ENCODE measurements at places on chromosomes 2 and 18.

GRCh38 chr2:64223055-64223454 is 78.8 kb upstream of the PELI1 start:
- DNase-seq, result no peak

- peak; percentile 12 for DNase-seq
These were observed 188.0 kb downstream of the CDH7 start for GRCh38 chr18:65938592-65939372.

DNA sequence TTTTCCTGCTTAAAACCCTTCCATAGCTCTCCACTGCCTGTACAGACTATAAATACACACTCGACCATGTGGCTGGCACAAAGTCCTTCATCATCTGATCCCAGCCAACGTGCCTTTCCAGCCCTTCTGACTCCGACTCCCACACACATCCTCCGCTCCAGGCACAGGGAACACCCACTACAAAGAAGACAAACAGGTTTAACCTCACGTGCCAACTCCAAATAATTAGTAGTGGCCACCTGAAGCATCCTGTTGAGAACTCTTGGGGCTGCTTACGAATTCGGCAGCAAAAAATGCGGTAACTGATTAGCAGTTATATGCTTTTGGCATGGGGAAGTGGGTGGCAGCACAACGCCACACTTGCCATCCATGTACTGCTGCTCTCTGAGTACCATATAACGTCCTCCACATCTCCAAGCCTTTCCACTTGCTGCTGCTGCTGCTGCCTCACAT is 12.1 kb downstream of the SPIRE1 start:
- DNase-seq, result no peak

DNA sequence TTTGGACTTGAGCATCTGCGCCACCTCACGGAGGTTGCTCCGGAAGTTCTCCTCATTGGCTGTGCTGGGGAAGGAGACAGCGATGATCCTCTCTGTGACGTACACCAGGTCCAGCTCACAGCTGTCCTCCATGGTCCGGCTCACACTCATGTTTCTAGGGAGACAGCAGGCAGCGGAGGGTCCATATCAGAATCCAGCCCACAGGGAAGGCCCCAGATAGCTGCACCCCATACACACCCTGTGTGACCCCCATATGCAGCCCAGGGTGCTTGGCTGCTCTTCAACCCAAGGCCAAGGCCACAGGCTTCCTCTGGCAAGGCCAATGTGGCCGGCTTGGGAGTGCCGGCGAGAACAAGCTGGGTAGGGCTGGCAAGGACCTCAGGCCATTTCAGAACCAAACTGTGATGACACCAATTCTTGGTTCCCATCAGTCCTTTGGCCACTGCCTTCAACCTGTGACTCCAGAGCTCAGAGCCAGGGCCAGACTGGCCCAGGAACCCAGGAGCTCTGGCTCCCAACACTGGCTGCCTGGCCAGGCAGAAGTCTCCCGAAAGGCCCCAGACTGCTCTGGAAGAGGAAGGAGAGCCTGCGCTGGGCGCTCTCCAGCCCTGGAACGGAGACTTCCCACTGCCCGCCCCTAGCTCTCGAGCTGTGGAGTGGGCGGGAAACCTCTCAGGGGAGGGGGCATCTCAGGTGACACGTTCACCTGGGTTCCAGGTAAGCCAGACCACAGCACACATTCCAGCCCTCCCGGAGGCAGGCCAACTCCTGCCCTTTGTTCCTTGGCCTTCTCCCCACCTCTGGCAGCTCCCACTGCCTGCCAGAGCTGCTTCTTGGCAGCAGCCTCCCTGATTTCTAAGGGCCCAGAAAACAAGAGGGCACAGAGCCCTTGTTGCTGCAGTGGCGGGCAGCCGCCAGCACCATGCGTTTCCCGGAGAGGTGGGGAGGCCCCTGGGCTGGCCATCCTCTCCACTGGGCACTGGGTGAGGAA is 104.7 kb downstream of the TNS1 start:
- DNase-seq, result no peak

DNA sequence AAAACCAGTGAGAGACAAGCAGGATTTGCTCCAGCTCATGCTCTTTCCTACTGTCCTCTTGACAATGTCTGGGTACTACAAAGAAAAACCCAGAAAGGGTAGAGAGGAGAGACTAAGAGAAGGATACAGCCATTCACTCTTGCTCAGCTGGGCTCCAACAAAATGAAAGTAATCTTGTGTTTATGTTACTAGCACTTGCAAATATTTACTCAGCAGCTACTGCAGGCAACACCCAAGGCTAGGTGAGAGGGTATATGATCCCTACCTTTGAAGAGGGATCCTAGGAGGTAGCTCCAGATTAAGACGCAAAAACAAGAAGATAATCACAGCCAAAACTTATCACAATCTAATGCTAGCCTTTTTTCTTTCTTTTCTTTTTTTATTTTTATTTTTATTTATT is 329.6 kb upstream of the ACVR2A start:
- DNase-seq, result no peak

DNA sequence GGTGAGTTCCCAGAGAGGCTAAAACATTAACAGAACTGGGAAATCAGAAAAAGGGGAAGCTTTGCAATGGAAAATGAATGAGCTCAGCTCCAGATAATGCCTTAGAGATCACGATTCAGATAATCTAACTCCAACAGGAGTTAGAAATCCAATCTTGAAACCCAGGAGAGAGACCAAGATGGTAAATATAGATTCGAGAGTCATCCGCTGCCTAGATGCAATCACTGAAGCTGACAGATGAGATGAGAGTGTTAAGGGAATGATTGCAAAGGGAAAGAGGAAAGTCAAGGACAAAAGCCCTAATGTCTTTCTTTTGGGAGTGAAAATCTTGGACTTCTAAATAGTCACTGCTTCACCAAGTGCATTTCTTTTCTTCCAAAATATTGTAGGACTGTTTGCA is 722.0 kb downstream of the EPHA4 start:
- no peak for DNase-seq

GRCh38 chr18:70453058-70453775 is 164.4 kb downstream of the SOCS6 start:
- no peak for DNase-seq

GRCh38 chr18:10141559-10141958 is 227.7 kb downstream of the VAPA start:
- DNase-seq, result no peak

- DNase-seq, result no peak
These were observed 105.1 kb downstream of the USP40 start for GRCh38 chr2:233461481-233461891.

DNA sequence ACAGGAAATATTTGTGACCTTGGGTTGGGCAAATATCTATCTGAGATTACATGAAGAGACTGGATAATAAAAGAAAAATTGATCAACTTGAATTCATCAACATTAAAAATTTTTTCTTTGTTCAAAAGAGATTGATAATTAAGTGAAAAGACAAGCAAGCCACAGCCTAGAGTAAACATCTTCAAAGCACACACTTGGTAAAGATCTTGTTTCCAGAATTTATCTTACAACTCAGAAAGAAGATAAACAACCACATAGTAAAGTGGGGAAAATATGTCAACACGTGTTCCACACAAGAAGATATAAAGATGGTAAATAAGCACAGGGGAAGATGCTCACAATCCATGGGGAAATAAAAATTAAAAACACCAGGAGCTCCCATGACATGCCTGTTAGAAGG is 195.9 kb downstream of the SOX11 start:
- DNase-seq, result no peak

- DNase-seq, result no peak
These were observed 305.7 kb downstream of the DYSF start for GRCh38 chr2:71759060-71759459.

DNA sequence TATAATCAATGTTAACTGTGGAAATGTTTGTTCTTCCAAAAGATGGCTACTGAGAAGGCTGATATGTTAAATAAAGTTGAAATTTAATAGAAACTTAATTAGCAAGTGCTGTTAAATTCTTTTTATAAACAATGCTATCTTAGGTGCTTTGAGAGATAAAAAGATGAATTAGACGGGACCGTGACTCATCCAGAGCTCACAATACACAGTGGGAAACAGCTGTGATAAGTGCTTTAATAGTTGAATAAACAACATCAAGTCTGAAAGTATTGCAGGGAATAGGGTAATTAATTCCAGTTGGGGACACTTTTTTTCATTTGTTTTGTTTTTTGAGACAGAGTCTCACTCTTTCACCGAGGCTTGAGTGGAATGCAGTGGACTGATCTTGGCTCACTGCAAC is 85.5 kb upstream of the DTNA start:
- no peak for DNase-seq

- no peak for DNase-seq
These were observed 3.4 kb downstream of the SERTAD2 start for GRCh38 chr2:64650296-64650695.

GRCh38 chr2:240596080-240596460 is 9.5 kb downstream of the CAPN10 start:
- DNase-seq, result no peak

DNA sequence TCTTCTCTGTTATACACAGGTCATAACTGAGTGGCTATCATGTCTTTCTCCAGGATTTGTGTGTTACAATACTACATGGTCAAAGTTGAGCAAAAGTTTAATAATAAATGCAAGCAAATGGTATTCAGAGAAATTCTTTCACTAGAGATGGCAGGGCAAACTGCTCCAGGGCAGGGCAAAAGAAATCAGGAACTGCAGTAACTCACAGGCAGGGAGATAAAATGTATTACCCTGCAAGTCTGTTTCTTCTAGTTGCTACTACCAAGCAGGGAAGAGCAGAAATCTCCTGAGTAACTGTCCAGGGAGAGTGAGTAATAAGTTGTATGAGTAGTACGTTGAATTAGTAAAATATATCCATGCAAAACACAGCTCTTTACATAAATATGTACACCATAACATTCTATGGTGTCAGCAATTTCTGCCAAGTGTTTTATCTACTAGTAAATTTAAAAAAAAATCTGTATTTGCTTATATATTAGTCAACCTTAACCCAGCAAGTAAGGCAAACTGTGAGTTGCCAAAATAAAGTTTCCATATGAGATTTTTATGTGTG is 404.1 kb downstream of the ZEB2 start:
- DNase-seq, result no peak

DNA sequence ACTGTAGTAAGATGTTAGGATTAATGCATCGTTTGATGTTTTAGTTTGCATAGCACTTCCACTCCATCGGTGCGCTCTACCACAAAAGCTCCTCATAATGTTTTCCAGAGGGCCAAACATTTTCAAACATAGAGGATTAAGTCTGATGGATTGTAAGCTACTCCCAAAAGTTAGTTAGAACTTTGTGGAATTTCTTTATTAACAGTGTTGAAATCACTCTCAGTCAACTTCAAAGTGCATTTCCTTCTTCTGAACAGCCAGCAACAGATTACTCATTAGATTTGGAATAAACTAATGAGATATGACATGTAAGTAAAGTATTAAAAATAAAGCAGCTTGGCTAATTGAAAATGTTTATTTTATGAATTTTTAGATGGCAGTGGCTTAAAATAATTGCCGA is 30.1 kb upstream of the CTAGE1 start:
- no peak for DNase-seq

DNA sequence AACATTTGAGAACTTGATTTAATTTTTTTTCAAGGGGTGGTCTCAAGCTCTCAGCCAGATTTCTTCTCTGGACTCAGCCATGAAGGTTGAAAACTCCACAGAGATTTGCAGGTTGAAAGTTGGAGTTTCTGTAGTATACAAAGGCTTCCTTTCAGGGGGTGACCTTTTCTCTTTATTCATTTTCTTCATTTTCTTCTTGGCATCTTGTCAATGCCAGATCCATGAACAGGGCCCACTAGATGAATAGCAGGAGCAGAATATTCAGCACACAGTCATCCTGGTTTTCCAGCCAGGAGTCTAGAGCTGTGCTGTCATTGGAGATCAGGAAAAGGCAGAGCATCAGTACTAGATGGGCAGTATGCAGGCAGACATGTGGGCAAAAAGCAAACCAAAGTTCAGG is 62.0 kb downstream of the INSIG2 start:
- DNase-seq, result no peak

GRCh38 chr2:81529944-81530343 is 1225.4 kb upstream of the LRRTM1 start:
- no peak for DNase-seq

GRCh38 chr2:168731002-168731401 is 71.4 kb upstream of the NOSTRIN start:
- no peak for DNase-seq

DNA sequence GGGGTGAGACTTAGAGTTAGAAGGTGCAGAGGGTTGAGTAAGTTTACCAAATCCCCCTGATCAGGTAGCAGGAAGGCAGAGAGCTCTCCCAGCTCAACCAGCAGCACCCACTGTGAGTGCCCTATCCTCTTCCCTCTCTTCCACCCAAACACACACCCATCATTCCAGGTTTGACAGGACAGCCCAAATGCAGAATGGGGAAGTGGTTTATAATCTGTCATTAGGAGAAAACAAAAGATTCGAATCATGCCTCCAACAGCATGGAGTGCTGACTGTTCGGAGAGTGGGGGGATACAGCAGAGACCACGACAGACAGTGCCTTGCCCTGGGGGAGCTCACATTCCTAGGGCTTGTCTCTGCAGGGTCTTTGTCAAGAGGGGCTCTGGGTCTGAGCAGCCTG is 11.7 kb downstream of the CXCR2 start:
- DNase-seq, result no peak

DNA sequence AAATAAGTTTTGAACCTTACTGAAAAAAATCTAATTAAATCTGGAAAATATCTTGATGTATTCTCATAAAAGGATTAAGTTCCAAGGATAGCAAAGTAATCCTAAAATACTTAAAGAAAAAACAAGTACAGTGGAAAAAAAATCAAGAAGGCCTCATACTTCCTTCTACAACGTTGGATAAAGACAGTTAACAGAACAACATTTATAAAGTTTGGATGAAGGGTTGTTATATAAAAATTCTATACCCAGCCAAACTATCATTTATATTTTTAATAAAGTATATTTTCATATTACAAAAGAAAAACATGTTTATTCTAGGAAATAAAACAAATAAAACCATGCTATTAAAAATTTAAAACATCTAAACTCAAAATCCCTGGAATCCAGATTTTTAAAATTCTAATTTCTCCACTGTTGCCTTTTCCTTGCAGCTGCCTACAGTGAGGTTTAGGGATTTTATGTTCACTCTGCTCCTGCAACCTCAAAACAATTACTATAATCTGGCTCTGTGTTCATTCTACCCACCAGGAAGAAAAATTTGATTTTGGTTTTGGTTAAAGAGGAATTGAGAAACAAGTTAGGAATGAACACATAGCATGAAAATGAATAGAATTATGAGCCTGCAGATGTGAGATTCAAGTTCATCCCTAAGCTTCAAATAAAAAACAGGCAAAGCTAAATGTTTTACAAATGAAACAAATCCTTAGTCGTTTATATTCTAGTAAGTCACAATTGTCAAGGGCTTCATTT is 142.8 kb downstream of the LPIN1 start:
- DNase-seq, result no peak

DNA sequence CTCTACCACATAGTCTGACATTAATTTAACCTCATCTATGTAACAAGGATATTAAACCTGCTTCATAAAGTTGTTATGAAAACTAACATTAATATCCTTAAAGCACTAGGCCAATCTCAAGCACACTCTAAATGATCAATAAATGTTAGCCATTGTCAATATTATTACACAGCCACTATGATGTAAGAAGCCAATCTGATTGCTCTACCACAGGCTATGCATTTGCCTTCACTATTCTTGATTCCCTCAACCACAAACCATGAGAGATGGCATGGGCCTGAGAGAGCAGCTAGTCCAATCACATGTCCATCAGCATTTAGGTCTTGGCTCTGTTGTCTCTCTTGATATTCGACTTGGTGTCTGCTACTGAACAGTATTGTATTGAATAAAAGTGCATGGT is 4.2 kb downstream of the SLC25A12 start:
- no peak for DNase-seq
